ENCODE measurements at places on chromosomes 6 and 20.

DNA sequence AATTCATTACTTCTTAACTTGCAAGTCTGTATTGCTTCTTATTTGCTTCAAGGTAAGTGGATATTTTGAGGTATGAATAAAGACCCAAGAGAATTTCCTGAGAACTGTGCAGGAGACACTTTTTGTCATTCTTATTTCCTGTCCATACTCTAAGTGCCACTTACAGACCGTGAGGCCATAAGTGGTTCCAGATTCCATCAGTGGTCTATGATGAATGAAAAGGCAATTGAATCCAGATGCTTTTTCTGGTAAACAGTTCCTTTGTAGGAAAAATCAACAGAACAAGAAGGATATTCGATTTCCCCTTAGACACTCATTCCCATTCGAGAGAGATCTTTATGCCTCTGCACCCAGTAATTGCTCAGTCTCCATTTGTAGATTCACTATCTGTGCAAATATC, 58.3 kb upstream of the PDE10A start:
- no peak for DNase-seq
- no peak overlapping the region for H3K4me3 ChIP-seq
- no peaks in the 10 kb centered on the region for H3K36me3 ChIP-seq
- no peak overlapping the region for H3K27ac ChIP-seq
- no peaks in the 10 kb centered on the region for H3K27me3 ChIP-seq

- H3K4me3 ChIP-seq = no peak overlapping the region
- no peak overlapping the region for H3K27ac ChIP-seq
- H3K27me3 ChIP-seq = no peaks in the 10 kb centered on the region
- H3K36me3 ChIP-seq = no peaks in the 10 kb centered on the region
These were observed 126.5 kb downstream of the UTRN start for GRCh38 chr6:144411531-144412165.

DNA sequence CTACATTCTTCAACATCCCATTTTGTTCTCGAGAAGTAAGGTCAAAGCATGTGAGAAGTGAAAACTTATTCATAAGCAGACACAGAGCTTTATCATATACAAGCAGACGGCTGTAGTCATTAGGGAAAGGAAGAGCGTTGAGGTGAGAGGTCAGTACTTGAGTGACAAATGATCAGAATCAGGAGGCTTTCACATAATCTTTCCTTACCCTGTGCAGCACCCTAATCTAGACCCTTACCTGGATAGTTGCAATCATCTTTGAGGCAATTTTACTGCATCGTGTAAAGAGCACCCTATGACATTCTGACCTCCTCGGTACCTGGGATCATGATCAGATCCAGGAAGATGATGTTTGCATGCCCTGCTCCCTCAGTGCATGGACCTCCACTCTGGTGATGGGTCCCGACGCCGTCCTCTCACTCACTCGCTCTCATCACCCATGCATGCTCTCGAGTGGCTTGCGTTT, 62.7 kb downstream of the RNF182 start:
- H3K4me3 ChIP-seq = no peak overlapping the region
- no peaks in the 10 kb centered on the region for H3K4me1 ChIP-seq
- no peaks in the 10 kb centered on the region for H3K36me3 ChIP-seq
- no peak for DNase-seq

GRCh38 chr20:48076747-48077146, 291.5 kb upstream of the SULF2 start:
- no peaks in the 10 kb centered on the region for H3K27me3 ChIP-seq
- H3K36me3 ChIP-seq = no peaks in the 10 kb centered on the region
- no peak overlapping the region for H3K27ac ChIP-seq
- H3K4me3 ChIP-seq = no peak overlapping the region

- peak; percentile 56 for DNase-seq
- H3K36me3 ChIP-seq = no peaks in the 10 kb centered on the region
- H3K27ac ChIP-seq = no peak overlapping the region
- no peak overlapping the region for H3K4me3 ChIP-seq
- H3K27me3 ChIP-seq = no peaks in the 10 kb centered on the region
These were observed 90.7 kb downstream of the KHDC1L start for GRCh38 chr6:73134588-73134987.

Measured in trophoblast cell (in vitro differentiated cells and primary cell).